ENCODE measurements at places on chromosomes 4 and X.

GRCh38 chr4:71266090-71266794 is 72.6 kb upstream of the SLC4A4 start:
- no peak for DNase-seq

DNA sequence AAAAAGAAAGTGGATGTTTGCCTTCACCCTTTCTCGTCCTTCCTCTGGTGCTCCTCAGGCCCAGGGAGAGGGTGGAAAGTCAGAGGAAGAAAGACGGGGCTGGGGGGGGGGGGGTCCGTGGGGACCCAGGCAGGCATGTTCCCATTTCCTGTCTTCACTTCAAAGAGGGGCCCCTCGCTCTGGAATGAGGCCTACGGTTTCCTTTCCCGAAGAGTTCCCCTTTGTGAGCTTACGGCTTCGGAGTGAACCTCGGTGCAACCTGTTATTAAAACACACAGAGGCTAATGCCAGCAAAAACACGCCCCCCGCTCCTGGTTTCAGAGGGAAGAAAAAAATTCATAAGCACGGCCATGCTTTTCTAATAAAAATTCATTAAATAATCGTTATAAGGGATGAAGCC is 40.1 kb downstream of the SHOX start:
- DNase-seq, result no peak

DNA sequence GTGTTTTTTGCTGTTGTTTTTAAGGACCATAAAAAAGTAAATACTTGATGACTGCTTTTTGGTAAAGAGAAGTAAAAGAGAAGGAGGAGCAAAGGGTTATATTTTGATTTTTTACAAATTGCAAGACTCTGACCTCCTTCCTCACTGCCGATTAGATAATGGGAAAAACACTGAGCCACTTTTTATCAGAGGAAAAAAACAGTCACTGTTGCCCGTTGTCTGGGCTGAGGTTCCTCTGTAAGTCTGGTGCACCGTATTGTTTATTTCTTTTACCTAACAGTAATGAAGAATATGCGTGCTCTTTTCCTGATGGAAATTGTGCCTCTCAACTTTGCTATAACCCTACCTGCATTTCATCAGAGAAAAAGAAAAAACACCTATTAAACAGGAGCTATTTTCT is 178.7 kb upstream of the EMCN start:
- no peak for DNase-seq

GRCh38 chr4:47493238-47494123 is 8.4 kb downstream of the ATP10D start:
- no peak for DNase-seq

- DNase-seq, result no peak
Measured at GRCh38 chr4:48295116-48295515, 25.5 kb upstream of the TEC start.

- DNase-seq, result no peak
Measured at GRCh38 chr4:73066928-73067327, 2.6 kb downstream of the COX18 start.

GRCh38 chrX:105701310-105702052 is 120.9 kb upstream of the NRK start:
- peak; percentile 14 for DNase-seq

DNA sequence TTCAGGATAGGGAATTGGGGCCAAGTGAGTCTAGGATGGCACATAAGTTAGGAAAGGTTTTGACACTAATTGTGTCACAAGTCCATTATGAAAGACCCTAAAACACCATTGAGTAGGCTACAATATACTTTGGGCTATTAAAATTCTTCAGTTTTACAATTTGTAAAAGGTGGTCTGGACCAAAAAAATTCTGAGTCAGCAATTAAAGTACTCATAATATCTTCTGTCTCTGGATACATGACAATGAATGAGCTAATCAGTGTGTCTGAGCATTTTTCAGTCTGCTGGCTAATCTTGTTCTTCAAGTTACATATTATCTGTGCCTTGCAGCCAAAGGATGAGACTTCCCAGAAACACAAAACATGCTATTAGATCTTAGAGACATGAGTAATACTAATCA is 14.3 kb downstream of the ARMCX1 start:
- DNase-seq, result no peak

- DNase-seq, result no peak
Measured at GRCh38 chr4:22477813-22478182, 38.1 kb downstream of the ADGRA3 start.

- DNase-seq, result peak; percentile 26
Measured at GRCh38 chrX:15854080-15854655, 445 bp downstream of the AP1S2 start.

DNA sequence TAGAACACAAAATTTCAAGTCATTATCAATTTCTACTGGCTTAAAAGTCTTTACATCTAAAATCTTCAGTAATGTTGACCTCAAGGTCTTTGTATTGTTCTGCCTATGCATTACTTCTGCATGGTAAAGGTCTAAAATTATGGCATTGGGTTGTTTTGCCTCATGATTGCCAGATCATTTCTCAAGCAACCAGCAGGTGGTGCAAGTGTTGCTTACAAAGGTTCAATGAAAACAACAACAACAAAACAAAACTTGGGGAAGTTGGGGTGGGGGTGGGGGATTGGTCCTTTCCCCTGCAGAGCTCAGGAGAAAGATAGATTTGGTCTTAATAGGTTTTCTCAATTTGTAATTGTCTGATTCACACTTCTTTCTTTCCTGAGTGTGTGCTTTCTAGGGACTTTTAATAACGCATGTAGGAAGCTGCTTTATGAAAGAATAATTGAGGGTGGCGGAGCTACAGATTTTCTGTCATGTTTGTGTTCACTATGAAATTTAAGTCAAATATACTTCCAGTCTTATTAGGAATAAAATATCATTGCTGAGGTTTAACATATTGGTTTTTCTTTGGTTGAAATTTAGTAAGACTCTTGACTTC is 145.1 kb downstream of the COL4A5 start:
- peak; percentile 12 for DNase-seq

DNA sequence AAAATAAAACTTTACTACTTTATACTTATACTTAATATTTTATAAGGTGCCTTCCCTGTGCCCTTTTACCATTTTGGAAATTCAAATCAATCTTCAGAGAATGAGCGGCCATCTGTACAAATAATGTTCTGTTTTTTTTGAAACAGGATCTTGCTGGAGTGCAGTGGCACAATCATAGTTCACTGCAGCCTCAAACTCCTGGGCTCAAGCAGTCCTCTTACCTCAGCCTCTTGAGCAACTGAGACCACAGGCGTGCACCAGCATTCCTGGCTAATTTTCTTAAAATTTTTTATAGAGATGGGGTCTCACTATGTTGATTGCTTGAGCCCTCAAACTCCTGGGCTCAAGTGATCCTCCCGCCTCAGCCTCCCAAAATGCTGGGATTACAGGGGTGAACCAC is 53.5 kb downstream of the FAM114A1 start:
- no peak for DNase-seq

GRCh38 chr4:139913398-139913990 is 240.5 kb downstream of the MAML3 start:
- DNase-seq, result peak; percentile 55

DNA sequence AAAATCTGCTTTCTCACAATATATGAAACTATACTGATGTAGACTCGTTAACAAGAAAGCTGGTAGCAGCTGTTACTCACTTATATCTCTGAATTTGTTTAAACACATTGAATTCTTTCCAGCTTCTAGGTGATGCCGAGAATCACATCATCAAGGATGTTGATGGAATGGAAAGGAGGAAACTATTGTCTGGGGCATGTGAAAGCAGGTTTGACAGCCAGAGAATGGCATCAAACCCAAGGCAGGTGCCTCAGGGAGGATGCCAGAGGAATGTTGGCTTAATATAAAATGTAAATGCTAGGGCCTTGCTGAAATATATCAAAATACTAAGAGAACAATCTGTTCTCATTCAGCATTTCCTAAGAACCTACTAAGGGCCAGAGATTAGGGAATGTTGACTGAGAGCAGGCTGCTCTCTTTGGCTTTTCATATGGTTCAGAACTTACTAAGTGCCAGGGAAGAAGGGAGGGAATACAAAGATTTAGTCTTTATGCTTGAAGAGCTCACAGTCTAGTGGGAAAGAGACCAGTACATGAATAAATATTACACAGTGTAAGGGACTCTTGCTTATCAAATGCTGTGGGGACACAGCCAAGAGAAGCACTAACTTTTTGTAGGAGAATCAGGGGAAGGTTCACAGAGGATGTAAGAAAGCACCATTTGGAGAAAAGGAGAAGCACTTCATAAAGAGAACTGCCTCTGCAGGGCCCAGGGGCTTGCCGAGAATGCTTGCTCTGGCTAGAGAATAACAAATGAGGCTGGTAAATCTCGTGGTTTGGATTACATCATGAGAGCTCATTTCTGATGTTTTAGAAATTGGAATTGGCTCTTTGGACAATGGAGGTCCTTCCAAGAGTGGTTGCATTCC is 14.7 kb downstream of the SLIT2 start:
- no peak for DNase-seq

DNA sequence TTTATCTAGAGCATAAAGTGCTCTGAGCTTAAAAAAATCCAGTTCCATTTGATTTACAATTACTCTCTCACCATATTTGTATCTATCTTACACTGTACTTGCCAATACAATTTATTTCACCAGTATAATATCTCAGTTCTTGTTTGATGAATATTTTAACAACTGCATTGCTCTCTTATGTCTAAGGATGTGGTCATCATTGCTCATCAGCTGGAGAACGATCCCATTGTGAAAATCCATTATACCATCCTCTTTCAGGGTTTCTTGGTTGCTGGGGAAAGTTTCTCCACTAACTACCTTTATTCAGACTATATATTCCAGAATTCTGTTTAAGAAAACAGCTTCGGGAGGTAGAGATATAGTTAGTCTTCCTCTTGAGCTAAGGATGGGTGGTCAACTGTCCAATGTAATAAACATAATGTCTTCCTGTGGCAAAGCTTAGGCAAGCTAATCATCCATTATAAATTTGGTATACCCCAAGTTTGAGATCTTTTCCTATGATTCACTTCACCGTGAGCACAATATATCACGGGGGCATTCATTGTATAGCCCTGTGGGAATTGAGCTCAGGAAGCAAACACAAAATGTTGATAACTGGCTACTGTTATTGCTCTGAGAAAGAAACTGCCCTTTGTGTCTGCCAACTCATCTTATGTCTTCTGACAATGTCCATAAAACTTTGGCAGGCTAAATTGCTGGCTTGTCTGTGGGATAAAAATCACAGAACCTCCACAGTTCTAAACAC is 2361.9 kb downstream of the ARAP2 start:
- DNase-seq, result no peak

DNA sequence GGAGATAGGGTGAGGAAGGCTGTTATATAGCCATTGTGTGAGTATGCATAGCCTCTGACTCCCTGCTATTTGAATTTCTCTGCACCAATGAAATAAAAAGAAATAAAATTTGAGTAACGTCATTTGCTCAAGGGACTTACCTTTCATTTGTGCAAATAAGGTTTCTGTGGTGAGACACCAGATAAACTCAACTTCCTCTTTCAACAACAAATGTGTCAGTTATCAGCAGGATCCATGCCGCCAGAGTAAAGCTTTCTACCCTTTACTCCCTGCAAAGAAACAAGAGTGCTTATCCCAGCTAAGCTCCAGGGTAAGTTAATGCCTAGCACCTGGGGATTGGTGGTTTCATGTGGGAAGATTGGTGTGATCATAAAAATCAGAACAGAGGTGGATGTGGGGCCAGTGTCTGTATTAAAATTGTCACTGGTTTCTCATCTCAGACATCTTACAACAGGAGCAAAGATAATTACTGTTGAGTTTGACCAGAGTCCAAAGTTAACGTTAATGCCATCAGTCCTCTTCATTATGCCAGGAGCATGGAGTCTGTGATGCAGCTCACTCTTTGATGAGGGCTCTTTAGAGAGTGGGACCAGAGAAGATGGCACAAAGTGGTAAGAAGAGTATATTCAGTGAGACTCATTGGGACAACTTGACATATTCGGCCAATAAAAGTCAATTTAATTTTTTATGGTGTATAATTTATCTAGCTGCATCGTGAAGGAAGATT is at the start of gene P2RY10:
Gene P2RY10, plus strand, starts transcription at position 206 of the 727 bp plus-strand sequence. CDS start 15,130 bp downstream, outside the sequence.
- DNase-seq, result no peak

GRCh38 chr4:152700151-152700550 is 20.4 kb upstream of the TMEM154 start:
- DNase-seq, result no peak

- no peak for DNase-seq
Measured at GRCh38 chrX:111567542-111568255, 56.3 kb downstream of the SERTM2 start.

GRCh38 chr4:94523033-94523580 is 71.4 kb downstream of the PDLIM5 start:
- DNase-seq, result no peak

DNA sequence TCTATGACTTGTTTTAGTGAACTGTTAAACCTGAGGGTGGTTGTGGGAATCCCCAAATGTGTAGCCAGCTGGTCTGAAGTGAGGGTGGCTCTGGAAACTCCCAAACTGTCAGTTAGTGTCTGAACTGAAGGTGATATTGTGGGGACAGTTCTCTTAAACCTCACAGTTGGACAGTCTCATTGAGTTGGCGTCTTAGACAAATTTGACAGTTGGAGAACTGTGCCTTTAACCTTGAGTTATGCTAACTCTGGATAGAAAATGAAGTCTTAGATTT is 20.7 kb upstream of the CTSO start:
- no peak for DNase-seq

DNA sequence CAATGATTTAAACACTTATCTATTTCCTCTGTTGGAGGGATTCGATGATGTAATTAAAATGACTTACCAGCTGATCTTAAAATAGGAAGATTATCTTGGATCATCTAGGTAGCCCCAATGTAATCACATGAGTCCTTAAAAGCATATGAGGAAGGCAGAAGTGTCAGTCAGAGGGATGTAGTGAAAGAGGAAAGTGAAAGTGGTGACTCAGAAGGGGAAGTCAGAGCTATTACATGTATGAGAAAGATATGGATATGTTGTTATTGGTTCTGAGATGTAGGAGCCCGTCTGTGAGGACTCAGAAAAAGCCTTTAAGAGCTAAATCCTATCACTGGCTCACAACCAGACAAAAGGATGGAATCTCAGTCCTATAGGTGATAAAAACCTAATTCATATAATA is 456.4 kb downstream of the DACH2 start:
- DNase-seq, result no peak

DNA sequence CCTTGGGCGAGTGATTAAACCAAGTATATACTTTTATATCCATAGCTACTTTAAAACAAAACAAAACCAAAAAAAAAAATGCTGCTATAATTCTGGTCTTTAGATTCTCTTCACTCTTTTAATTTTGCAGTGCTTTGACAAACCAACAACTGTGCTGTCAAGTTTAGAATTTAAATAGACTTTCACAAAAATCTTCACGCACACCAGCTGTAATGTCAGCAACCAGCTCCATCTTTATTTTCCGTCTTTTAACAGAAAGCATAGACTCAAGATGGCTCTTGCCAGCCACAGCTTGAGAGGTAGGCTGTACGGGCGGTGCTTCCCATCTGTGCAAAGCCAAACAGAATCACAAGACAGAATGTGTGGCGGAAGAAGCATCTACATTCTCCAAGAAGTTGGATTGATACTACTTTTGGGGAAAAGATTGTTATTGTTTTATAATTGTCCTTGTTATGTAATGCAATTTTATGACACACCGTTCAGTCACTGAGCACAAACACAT is 388.3 kb upstream of the MAGEC2 start:
- no peak for DNase-seq

Measured in NCI-H1105 treated with DMSO at 0.1 percent for 48 hours (cell line).